Kasumi-1 (cell line): ENCODE measurements at places on chromosomes 16 and 17.

- DNase-seq: no peak
Observed at GRCh38 chr17:66429680-66430079, 127.3 kb downstream of the PRKCA start.

DNA sequence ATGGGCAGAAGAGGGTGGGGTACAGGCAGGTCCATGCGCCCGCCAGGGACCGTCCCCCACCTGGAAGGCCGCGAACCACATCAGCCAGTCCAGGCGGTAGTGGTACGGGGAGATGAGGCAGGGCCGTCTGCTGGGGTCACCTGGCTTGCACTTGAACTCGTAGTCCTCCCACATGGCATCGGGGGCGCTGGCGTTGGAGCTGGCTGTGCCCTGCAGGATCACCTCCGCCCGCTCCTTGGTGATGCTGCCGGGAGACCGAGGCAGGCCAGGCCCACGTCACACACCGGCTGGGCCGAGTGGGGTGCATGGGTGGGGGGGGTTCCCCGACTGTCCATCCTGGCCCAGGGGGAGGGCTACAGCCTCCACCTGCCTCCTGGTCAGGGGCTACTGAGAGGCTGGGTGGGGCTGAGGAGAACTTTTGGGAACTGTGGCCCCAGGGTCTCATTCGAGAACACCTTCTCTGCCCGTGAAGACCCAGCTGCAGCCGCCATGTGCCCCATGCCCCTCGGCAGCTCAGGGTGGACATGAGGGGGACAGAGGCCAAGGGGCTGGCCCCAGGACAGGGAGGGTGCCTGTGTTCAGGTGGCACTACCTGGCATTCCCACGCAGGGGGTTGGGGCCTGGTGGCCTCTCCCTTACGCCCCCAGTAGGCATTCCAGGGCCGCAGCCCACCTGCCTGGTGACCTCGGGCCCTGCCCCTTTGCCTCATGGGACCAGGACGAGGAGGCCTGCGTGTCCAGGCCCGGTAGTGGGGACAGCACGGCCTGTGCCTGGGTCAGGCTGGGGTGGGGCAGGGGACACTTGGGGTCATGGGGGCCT is 69.5 kb upstream of the GNG13 start:
- no peak for DNase-seq

- no peak for DNase-seq
Observed at GRCh38 chr16:31700530-31701388, 172.8 kb upstream of the ZNF267 start.

GRCh38 chr17:82022310-82022980 is at the start of gene CENPX:
Gene CENPX, minus strand, starts transcription at chr17:82022878. Its CDS starts 17 bp downstream, at chr17:82022861.
- no peak for DNase-seq

- no peak for DNase-seq
Observed at GRCh38 chr16:72029567-72030271, 21.2 kb downstream of the DHODH start.

DNA sequence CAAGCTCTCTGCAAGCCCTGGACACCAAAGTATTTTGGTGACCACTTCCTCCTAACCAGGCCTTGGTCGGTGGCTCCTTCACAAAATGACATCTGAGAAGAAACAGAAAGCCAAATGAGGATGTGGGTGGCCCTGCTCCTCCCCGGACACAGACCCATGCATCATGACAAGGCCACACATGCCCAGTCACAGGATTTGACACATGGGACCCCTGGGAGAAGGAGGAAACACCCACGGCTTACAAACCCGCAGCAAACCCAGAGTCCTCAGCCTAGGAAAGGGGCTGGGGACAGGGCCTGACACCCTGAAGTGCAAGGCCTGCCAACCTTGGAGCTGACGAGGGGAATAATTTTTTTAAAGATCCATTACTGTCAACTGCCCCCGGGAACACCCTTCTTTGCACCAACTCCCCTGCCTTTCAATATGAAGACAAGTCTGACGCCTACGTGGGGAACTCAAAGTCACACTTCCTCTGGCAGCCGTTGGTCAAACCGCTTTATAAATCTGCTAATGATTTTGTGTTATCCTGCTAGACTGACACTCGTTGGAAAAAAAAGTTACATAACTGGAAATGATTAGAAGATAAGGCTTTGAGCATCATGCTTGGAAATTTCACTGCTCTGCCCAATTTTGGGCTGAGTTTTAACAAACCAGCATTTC is 41.3 kb downstream of the GAS7 start:
- peak; percentile 72 for DNase-seq

- no peak for DNase-seq
Observed at GRCh38 chr16:8885674-8886592, 3.8 kb downstream of the LITAFD start.

DNA sequence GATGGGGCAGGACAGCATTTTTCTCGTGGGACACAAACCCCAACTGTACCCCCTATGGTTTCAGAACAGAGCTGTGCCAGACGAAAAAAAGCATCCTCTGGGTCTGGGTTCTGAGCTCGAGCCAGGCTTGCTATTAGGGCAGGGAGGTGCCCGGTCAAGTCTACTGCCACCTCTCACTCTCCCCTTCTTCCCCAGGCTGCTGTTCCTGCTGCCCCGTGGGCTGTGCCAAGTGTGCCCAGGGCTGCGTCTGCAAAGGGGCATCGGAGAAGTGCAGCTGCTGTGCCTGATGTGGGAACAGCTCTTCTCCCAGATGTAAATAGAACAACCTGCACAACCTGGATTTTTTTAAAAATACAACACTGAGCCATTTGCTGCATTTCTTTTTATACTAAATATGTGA is 1.1 kb downstream of the MT1E start:
- DNase-seq: no peak

DNA sequence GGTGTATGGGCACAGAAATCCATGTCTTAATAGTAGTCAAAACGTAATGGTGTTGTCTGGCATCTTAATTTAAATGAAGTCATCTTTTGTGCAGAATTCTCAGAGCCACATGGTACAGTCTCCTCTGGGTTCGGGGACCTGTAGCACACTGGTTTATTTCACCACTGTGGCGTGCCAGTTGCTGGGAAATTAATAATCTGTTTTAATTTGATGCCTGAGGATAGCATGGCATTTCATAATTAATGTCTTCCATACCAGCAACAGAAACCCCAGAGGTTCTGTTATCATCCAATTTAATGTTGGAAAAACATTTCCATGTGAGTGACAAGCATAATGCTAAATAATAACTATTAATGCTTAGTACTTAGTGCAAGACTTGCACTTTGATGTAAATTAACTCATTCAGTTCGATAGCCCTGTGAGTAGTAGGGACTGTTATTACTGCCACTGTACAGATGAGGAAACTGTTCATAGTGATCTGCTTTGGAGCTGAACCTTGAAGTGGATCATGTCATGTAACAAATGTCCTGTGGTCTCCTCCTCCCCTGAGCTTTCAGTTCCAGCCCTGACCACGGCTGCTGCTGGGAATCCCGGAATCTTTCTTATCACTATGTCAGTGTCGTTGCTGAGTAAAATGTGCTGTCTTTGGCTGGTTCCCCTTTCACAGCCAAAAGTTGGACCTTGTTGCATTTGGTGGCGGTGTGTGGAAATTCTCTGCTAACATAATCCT is 51.2 kb downstream of the SNX29 start:
- DNase-seq: no peak

- peak; percentile 19 for DNase-seq
Observed at GRCh38 chr16:10256784-10257641, 74.8 kb upstream of the GRIN2A start.
